Urinary bladder (tissue), 4 donors: ENCODE measurements at places on chromosomes 7 and 10. TPM values are rescaled to one million over a fixed set of nuclear protein-coding genes. Genes with fewer than 3 reads are reported as not detected.

GRCh38 chr10:101602761-101603398 lies 14.8 kb downstream of the DPCD start:
- no peak for DNase-seq

DNA sequence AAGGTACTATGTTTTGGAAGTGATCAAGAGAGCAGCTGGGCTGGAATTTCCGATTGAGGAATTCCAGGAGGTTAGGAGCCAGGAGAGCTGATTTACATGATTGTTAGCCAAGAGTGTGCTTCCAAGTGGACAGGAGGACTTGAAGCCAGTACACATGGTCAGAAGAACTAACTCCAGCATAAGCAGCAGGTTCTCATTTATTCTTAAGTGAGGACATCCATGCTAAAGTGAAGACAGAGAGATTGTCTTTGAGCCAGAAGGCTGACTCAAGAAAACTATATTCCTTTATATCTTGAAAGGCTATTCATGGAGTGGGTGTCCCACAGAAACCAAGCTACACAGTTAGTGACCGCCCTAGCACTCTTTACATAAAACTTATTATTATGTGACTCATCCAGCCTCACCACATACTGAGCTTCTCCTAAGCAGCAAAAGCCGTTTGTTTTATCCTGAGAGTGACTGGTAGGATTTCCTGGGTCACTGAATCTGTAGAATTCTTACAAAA lies 56.7 kb upstream of the SEMA3A start:
- no peak for DNase-seq

Gene CASTOR2
- 8.0 TPM for total RNA-seq

DNA sequence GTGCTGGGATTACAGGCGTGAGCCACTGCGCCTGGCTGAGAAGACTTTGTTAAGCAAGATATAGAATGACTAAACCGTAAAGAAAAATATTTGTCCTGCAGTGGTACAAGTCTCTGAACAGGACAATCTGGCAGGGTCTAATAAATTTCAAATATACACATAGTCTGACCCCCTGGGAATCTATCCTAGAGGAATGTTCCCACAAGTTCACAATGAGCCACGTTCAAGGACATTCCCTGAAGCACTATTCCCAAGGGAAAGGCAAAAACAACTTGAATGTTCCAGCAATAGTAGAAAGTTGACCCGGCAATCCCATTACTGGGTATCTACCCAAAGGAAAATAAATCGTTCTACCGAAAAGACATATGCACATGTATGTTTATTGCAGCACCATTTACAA lies 82.0 kb downstream of the HIP1 start:
- DNase-seq, result no peak

GRCh38 chr7:28390426-28390825 lies 21.9 kb upstream of the CREB5 start:
- DNase-seq, result no peak

GRCh38 chr10:110226926-110227641 lies 19.7 kb downstream of the MXI1 start:
- no peak for DNase-seq

Gene PLXNA4
- 6.5 TPM for total RNA-seq

DNA sequence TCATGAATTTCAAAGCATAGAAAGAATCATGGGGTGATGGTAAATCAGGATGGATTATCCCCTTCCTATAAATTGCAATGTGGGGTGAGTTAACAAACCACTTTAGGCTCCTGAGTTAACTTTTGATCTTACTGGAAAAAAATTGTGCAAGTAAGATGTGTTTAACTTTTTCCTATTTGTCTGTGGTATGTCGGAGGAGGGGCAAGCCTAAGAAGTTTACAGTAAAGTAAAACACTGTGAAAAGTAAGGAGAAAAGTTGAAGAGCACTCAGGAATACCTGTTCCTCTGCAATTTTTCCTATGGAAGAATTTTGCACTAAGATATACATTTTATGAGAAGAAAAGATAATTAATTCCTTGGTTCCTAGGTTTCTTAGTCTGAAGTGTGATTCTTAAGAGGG lies 44.4 kb downstream of the IFIT5 start:
- no peak for DNase-seq

DNA sequence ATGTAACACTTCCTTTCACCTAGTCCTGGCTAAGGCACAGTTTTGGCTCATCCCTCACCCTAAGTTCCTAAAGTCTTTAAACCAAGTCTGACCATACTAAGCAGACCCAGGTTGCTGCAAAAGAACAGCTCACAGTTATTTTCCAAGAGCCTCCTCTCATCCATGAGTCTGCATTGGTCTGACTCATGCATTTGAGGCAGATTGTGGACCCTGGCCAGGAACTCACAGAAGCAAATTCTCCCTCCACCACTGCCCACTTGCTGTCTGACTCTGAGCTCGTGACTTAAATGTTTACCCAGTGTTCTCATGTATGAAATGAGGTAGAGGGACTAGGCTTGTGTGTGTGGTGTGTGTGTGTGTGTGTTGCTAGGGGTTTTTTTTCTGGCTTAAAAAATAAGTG lies 1272.8 kb downstream of the TYW1 start:
- no peak for DNase-seq

DNA sequence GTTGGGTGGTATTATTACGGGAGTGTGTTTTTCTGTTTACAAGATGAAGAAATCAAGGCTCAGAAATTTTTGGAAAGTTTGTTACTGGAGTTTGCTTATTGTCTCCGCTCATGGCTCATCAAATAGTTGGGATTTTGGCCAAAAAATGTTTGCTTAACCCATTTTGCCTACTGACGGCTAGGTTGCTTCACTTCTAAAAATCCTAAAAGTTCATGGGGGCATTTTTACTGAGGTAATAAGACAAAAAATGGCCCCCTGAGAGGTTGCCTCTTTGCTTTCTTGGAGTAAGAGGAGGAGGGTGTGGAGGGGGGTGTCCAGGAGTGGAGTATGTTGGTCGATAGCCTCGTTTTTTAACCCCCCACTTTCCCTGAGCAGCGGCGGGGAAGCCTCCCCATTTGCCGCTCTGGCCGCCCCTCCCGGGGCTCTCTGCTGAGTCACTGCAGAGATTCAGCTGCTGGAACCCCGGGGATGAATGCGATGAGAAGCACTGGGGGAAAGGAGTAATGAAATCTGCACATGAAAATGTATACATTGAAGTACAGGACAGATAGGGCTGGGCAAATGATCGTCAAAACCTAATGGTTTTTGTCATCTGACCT lies 1.5 kb downstream of the MEST start:
- DNase-seq, result no peak

GRCh38 chr7:37730501-37730900 lies 46.9 kb downstream of the GPR141 start:
- no peak for DNase-seq

DNA sequence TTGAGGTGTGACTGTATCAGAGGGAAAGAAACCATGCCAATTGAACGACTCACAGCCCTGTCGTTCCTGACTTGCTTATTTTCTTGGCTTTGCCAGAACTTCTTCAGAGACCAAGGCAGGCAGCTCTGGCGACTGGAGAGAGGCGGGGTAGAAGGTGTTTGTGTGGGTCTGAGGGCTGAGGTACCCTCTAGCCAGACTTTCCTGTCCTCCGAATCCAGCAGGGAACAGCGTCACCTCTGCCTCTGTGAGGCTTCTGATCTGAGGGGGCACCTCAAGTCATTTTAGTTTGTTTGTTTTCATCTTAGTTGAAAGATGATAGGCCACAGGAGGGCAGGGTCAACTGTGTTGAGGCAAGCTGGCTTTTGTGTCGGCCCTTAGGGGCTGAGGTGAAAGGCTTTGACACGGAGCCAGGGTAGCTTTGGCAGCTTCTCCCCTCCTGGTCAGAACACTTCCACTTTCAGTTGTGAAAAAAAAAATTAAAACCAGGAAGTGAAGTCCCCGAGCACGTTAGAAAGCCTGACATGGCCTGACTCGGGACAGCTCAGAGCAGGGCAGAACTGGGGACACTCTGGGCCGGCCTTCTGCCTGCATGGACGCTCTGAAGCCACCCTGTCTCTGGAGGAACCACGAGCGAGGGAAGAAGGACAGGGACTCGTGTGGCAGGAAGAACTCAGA lies 1.9 kb downstream of the ACSL5 start:
- DNase-seq, result no peak

- no peak for DNase-seq
Measured at GRCh38 chr10:120499883-120500282, 42.9 kb downstream of the PLPP4 start.

DNA sequence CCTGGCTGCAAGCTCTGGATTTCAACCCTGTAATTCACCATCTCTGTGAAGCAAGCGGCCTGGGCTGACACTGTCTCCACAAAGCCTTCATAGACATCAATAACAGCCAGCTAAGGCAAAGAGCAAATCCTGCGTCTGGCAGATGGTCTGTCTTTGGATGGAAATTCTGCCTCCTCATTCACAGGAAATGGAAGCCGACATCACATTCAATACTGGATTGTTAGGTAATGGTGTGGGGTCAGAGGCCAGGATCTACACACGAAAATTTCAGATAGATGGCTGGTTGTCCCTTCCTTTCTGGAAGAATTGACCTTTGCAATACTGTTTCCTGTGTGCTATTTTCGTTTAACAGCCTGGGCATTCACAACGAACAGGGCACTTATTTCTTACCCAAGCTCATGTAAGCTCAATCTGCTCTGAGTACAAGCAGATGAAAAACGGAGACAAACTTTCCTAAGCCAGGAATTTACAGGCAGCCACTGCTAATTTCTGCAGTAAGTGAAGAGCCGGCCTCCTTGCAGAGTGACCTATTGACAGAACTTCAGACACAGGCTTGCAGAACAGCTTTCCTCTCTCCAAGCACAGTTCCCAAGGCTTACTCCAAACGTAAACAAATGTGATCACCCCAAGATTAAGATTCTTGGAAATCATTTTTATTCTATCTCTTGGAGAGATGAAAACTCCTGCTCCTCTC lies 3.1 kb upstream of the ADAM12 start:
- no peak for DNase-seq

DNA sequence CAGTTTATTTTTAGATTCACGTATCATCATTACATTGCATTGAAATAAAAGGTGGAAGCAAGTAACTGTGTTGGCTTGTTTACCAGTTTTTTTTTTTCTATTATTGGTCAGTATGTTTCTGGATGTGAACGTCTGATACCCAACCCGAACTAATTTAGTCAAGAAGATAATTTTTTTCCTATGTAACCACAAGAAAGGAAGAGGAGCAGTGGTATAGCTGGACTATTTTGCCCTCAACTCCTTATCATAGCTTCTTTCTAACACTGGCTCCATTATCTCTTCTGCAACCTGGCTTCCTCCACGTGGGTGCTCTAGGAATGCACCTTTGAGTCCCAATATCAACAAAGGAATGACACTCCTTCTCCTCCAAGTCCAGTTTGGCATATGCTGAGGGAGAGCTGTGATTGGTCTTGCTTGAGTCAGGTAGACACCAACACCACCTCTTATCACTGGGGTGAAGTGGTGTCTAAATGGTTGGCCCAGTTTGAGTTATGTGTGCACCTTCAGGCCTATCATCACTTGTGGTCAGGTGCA lies 29.4 kb downstream of the OR9A2 start:
- no peak for DNase-seq

Gene EBF3
- total RNA-seq, result 29.4 TPM

DNA sequence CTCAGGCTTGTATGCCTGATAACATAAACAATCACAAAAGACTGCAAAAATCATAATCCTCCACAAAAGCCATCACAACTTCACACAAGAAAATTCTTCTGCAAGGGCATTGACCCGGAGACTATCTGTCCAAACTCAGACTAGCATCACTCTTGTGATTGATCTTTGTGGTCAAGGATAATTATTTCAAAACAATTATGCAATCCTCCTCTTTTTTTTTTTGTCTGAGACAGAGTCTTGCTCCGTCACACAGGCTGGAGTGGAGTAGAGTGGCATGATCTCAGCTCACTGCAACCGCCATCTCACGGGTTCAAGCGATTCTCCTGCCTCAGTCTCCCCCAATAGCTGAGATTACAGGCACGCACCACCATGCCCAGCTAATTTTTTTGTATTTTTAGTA lies 22.2 kb downstream of the CDNF start:
- no peak for DNase-seq

DNA sequence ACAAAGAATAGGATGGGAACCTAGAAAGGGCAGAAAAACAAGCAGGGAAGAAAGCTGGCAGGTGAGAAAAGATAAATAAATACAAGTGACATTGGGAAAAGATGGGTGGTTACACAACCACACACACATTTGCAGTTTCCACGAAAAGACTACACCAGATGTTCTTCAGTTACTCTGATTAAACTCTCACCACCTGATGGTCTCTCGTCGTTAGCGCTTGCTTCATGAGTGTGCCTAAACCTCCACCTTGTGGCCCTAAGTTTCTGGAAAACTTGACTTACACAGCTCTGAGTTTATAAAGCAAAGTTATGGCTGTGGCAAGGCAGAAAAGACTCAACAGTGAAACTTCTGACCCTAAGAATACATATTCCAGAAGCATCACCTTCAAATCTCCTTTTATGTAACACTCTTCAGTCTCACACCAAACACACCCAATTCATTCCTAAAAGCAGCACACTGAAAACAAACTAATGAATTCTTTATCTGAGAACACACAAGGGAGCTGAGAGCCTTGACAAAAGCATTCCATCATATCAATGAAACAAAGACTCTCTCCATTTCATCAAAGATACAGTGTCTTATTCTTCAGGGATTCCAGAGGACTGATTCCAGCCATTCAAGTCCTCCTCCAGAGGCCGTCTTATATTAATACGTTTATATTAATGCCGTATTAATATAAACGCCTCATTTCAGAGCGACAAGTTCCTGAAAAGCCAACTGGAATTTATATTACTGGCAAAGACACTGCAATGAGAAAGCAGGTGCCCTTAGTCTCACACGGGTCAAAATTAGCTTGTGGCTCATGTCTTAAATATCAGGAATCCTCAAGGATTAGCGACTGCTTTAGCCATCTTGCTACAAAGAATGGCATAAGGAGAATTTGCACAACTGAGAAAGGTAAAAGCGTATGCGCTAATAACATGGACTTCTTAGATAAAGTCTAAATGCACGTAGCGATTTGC lies 77.6 kb downstream of the RNF216 start:
- no peak for DNase-seq

Gene JCAD
- total RNA-seq, result 52.0 TPM

Gene PTN
- total RNA-seq, result 91.1 TPM

DNA sequence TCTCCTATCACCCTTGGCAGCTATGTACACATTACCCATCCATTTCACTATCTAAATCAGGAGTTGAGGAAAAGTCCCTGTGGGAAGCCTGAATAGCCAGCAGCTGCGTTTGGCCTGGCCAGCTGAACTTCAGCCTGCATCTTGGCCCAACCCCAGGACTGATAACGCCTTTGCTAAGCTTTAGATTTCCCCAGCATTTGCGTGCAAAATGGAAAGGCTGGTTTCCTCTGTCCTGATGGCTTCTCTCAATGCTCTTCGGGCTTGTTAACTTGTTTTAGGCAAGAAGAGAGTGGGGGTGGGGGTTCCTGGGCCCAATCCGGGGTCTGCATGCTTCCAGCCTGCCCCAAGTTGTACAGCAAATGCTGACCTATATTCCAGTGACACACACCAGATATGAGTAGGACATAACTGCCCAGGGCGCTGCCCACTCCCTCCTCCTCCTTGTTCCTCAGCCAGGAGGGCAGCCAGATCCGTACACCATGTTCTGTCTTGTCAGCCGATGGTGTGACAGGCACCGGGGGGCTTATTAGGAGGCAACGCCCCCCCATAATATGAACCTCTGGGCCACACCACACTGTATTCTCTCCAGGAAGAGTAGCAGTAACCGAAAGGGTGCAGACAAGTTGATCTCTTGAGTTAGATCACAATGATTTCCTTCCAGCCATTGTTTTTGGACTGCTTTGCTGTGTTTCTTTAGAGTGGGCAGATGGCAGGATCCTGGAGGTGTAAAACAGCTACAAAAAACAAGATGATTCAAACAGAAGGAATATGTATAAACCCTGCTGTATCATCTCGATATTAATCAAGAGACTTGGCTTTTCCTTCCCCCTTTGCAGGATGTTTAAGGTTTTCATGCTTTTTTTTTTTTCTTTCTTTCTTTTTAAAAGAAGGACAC lies 339.0 kb downstream of the RNLS start:
- DNase-seq, result no peak

Gene SRPK2
- 116 TPM for total RNA-seq
